ENCODE measurements at places on chromosomes 12 and 14. TPM values are rescaled to one million over a fixed set of nuclear protein-coding genes. Genes with fewer than 3 reads are reported as not detected.

Gene NEMP1
- 11.4 TPM for total RNA-seq

Gene RNASE3
- 0.52 TPM for total RNA-seq

Gene TSPAN19
- not detected for total RNA-seq

Gene CLEC1B
- total RNA-seq = not detected

Gene PLCZ1
- total RNA-seq = not detected

Gene PMEL
- total RNA-seq = 2.9 TPM

Gene MRPL42
- total RNA-seq = 51.9 TPM

Gene AQP6
- total RNA-seq = 0.32 TPM

Gene TCL1B
- not detected for total RNA-seq

Gene RPL36AL
- 143 TPM for total RNA-seq

Gene PZP
- 0.12 TPM for total RNA-seq

Gene TEX52
- not detected for total RNA-seq

Gene VAMP1
- 12.3 TPM for total RNA-seq
